ENCODE measurements at places on chromosomes 5 and 9. TPM values are rescaled to one million over a fixed set of nuclear protein-coding genes. Genes with fewer than 3 reads are reported as not detected.

The SLC6A7 gene
- not detected for total RNA-seq

The TNFSF15 gene
- 0.09 TPM for total RNA-seq

The TNC gene
- not detected for total RNA-seq

The KCNV2 gene
- total RNA-seq = not detected

The NR4A3 gene
- total RNA-seq = 0.46 TPM

The PRDM9 gene
- total RNA-seq = not detected

The C5orf52 gene
- total RNA-seq = not detected

The LOX gene
- total RNA-seq = not detected

The NEUROG1 gene
- total RNA-seq = not detected

The NRARP gene
- total RNA-seq = 8.9 TPM

The PRUNE2 gene
- 0.44 TPM for total RNA-seq

The PCDHGB1 gene
- total RNA-seq = 3.0 TPM

The NOXA1 gene
- total RNA-seq = not detected

The WHRN gene
- 2.1 TPM for total RNA-seq

The GLRA1 gene
- total RNA-seq = not detected

The TOR4A gene
- total RNA-seq = 19.7 TPM

The GLIPR2 gene
- not detected for total RNA-seq

The SOX30 gene
- total RNA-seq = 0.29 TPM

The S100Z gene
- 76.6 TPM for total RNA-seq

The PCDH1 gene
- total RNA-seq = not detected

The GFI1B gene
- total RNA-seq = 3.3 TPM
